Smooth muscle cell of the coronary artery (primary cell): ENCODE measurements at places on chromosomes 1 and 21. TPM values are rescaled to one million over a fixed set of nuclear protein-coding genes. Genes with fewer than 3 reads are reported as not detected.

ATP5IF1 gene
- 199 and 292 TPM in 2 replicates for total RNA-seq

TRNP1 gene
- 5.3 and 11.7 TPM in 2 replicates for total RNA-seq

WNT9A gene
- total RNA-seq: 0.23 and 0.70 TPM in 2 replicates

RIPPLY3 gene
- not detected in 2 replicates for total RNA-seq

S100A1 gene
- total RNA-seq: 0.23 TPM in 1 of 2 replicates, not detected in the other

TMPRSS15 gene
- total RNA-seq: not detected in 2 replicates

AKR7A3 gene
- total RNA-seq: 0.12 and 0.15 TPM in 2 replicates

SERPINC1 gene
- total RNA-seq: not detected in 2 replicates

ZNF697 gene
- total RNA-seq: 9.4 and 11.1 TPM in 2 replicates

SLC26A9 gene
- total RNA-seq: 0.08 TPM in 1 of 2 replicates, not detected in the other

TMEM63A gene
- 12.0 and 19.3 TPM in 2 replicates for total RNA-seq

SPATA6 gene
- 3.8 and 5.9 TPM in 2 replicates for total RNA-seq

FAF1 gene
- 30.5 and 40.7 TPM in 2 replicates for total RNA-seq
